Left ventricle myocardium inferior (tissue), 1 donor: ENCODE measurements at places on chromosomes 3 and 15. TPM values are rescaled to one million over a fixed set of nuclear protein-coding genes. Genes with fewer than 3 reads are reported as not detected.

Gene CACNA1D
- total RNA-seq: 1.1 TPM

DNA sequence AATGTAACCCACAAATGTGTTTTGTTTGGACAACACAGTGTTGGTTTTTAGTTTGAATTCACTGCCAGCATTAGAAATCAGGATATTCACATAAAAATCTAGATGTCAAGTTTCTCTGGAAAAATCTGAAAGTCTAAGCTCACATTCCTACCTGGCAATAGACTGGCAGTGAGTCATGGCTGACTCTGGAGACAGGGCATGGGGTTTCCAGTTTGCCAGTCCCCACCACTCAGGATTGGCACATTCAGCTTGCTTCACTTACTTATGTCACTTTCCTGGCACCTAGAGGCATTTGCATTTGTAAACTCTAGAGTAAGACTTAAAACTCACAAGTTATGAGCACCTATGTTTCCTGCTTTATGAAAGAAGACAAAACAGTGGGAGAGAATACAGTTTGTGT is 19.1 kb upstream of the SEC61A1 start:
- DNase-seq: no peak

Gene ADGRG7
- total RNA-seq: not detected

DNA sequence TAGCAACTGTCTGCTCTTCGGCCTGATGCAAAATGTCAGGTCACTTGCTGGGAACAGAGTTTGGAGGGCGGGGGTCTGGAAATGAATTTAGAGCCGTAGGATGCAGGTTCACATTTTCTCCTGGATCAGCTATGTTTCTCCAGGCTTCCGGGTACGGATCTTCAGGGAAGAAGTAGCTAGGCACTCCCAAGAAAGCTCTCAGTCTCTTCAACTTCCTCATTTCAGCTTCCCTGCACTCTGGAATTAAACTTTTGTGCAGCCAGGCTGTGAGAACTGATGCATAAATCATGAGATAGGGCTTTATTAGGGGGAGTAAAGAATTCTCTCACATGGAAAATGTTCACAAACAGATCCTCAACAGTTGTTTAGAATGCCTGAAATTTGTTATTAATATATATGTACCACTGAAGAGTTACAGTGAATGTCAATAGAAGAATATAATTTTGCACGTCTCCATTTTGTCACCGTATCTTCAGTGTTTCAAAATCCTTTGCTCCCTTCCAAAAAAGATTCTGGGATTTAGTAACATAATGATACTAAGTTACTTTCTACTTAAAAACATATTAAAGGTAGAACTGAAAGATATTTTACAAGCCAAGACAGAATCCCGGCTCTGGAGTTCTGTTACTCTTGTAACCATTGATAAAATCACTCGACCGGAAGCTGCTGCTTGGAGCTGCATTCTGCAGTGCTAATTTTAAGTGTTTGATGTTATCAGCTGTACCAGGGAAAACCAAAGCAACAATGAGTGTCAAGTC is 178.5 kb upstream of the P2RY1 start:
- DNase-seq: no peak

Gene ARID3B
- 2.0 TPM for total RNA-seq

Gene LRRC58
- total RNA-seq: 8.2 TPM

Gene CNTN6
- not detected for total RNA-seq

Gene LDHAL6B
- total RNA-seq: not detected

Gene CCDC39
- total RNA-seq: not detected

Gene ARL6IP5
- total RNA-seq: 193 TPM

DNA sequence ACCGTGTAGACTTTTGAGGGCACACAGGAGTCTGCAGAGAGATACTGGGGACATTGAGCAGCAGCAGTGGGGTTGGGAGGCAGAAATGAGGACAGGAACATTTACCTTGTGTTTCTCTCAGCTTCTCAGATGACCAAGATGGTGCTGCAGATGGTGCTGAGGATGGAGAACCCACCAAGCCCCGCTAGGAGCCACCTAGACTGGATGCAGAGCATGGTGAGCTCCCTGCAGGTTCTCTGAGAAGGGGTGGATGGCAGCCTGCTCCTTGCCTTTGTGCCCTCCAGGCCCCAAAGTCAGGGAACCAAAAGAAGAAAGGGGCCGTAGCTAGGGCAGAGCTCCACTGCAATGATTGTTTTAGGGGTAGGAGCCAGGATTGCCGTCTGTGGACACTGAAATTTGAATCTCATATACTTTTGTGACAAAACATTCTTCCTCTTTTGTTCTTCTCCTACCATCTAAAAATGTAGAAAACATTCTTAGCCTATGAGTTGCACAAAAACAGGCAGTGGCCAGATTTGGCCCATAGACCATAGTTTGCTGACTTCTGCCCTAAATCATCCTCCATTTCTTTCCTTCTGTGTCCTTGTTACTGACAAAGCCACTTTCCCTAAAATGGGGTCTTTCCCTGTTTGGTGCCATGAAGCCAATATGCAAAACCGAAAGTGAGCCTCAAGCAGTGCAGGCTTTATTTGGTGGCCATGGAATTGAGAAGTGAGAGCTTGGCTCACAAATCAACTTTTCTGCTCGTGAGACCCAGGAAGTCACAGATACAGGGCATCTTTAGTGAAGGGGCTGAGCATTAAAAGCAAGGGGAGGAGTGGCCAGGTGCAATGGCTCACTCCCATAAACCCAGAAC is 11.9 kb upstream of the MUC20 start:
- DNase-seq: no peak

DNA sequence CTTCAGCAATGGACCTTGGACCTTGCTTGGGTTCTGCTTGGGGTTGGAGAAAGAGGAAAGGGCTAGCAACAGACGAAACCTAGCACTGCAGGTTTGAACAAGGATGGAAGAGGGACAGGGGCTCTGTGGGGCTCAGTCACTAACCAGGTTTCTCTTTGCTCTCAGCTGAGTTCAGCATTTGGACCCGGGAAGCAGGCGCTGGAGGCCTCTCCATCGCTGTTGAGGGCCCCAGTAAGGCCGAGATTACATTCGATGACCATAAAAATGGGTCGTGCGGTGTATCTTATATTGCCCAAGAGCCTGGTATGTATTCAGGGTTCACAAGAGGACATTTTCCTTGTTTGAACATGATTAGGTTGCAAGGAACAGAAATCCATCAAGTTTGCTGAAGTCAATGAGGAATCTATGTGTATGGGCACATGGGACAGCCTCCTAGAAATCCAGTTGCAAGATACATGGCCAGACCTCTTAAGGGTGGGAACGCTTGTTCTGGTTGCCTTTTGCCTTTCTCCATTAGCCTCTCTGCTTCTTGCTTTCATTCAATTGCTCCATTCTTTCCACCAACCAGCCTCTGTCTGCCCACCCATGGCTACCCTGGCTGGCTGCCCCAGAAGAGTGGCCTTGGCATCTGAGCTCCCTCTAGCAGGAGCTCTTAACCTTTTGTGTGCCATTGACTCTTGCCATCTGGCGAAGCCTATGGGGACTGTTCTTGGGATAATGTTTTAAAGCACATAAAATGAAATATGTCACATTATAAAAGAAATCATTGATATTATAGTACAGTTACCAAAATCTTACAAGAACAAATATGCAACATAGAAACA is 55.9 kb downstream of the DNASE1L3 start:
- DNase-seq: no peak

Gene SPESP1
- total RNA-seq: 7.6 TPM

GRCh38 chr3:43097400-43098080 is 8.3 kb downstream of the POMGNT2 start:
- DNase-seq: no peak

DNA sequence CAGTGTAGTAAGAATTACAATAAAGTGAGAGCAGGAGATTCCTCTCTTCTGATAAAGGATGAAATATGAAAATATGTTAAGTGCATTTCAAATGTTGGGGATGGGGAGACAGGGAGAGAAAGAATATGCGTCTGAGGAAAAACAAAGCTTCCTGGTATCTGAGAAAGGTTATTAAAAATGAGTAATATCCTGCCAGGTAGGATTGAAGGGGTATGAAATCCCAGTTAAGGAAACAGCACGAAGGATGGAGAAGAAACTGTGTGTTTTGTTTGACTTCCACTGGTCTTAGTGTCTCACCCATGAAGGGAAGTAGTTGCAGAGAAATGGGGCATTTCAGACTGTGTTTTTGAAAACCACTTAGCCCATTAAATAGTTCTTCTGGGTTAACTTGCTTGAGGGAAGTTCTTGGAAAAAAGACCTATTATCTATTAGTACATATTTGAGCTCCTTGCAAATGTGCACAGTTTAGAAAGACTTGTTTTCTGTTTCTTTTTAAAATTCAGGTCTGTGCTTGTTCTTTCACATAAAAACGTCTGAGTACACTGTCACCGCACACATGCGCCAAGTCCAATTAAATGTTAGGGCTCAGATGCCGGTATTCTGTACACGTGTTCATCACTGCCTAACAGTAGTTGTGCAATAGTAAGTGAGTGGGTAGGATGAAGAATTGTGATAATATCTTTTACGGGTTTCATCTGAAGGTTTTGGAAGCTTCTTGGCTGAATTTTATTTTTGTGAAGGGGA is 196.1 kb upstream of the P2RY1 start:
- no peak for DNase-seq

GRCh38 chr3:134904776-134905646 is 110.0 kb downstream of the EPHB1 start:
- no peak for DNase-seq

- no peak for DNase-seq
These were observed 20.2 kb upstream of the DIPK2A start for GRCh38 chr3:143951351-143951971.

- no peak for DNase-seq
These were observed 39.7 kb downstream of the PCOLCE2 start for GRCh38 chr3:142849148-142849547.

DNA sequence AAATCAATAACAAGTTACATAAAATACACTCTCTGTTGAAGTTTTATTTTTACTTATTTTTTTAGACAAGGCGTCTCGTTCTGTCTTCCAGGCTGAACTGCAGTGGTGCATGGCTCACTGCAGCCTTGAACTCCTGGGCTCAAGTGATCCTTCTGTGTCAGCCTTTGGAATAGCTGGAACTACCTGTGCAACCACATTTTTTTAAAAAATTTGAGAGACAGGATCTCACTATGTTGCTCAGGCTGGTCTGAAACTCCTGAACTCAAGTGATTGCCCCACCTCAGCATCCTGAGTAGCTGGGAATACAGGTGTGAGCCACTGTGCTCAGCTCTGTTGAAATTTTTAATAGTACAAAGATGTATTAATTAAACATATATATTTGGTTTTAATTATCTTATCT is 614.3 kb upstream of the ARRDC4 start:
- DNase-seq: no peak

DNA sequence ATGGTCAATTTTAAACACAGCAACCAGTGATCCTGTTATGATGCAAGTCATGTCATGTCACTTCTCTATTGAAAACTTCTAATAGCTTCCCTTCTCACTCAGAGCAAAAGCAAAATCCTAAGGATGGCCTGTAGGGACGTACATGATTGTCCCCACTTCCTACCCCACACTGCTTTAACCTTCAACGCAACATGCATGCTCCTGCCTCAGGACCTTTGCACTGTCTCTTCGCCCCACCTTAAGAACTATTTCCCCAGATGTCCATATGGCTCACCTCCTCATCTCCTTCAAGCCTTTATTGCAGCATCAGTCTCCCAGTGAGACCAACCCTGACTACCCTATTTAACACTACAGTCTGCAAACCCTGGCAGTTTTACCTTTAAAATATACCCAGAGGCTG is 214.1 kb upstream of the CHRM5 start:
- no peak for DNase-seq

GRCh38 chr15:58483376-58483775 is 51.6 kb downstream of the LIPC start:
- no peak for DNase-seq

Gene SERPINI1
- total RNA-seq: 10.6 TPM

Gene KBTBD13
- total RNA-seq: 5.2 TPM

DNA sequence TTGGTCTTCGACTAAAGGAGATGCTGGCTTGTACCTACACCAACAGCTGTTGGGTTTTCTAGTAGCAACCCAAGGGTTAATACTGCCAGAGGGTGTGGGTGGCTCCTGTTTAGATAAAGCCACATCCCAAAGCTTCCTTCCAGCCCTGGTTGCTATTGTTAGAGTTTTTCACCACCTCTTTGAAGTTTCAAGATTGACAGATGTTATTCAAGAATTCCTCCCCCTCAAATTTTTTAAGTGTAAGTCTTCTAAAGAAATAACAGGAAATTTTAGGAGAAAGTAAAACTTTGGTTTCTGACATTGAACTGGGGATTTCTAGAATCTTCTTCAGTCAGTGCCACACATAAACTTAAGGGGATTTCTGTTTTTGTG is 60.9 kb downstream of the TGFBR2 start:
- no peak for DNase-seq

- no peak for DNase-seq
These were observed 69.6 kb downstream of the SLC12A8 start for GRCh38 chr3:125142940-125143339.

Gene ARHGEF26
- 1.2 TPM for total RNA-seq

- DNase-seq: peak; percentile 24
These were observed 2.3 kb downstream of the TLNRD1 start for GRCh38 chr15:81003097-81003350.
